DMS 273 treated with DMSO at 0.1 percent for 48 hours (cell line): ENCODE measurements at places on chromosomes 3 and 15.

GRCh38 chr3:193982258-193982659, 153.7 kb upstream of the HES1 start:
- DNase-seq = no peak

DNA sequence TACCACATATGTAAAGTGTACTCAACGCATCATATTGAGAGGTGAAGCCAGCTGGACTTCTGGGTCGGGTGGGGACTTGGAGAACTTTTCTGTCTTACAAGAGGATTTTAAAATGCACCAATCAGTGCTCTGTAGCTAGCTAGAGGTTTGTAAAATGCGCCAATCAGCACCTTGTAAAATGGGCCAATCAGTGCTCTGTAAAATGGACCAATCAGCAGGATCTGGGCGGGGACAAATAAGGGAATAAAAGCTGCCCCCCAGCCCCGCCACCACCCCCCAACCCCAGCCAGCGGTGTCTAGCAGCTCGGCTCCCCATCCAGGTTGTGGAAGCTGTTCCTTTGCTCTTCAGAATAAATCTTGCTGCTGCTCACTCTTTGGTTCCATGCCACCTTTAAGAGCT, 6.2 kb upstream of the IVD start:
- DNase-seq = no peak

GRCh38 chr3:145272684-145273083, 888.3 kb downstream of the PLOD2 start:
- no peak for DNase-seq

DNA sequence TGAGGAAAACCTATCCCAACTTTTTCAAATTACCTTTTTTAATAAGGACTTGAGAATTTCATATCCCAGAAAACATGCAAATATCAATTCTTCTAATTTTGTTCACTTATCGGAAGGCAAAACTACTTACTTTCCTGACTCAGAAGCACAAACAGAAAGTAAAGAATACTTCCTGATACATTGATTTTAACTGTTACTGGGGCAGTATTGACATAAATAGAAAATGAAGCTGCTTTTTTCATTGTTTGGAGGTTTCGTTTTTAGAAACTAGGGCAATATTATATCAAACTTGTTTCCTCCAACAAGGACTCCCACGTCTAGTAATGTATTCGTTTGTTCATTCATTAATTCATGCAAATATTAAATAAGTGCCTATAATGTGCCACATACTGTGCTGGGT, 19.1 kb downstream of the PAQR9 start:
- no peak for DNase-seq

DNA sequence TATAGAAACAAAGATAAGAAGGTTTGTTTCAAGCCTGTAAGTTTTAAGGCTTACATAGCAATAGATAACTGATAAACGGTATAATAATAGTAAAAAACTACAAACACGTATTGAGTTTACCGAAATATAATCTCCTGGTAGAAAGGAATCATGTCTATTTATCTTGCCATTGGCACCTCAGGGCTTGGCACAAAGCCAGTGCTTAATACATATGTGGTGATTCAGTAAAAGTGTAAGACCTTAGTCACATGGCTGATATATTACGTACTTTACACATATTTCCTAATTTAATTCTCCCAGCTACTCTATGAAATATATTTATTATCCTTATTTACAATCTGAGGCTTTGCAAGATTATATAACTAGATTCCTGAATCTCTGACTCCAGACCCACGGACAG, 32.0 kb upstream of the SLCO3A1 start:
- no peak for DNase-seq

- no peak for DNase-seq
Measured at GRCh38 chr15:101447561-101448071, 41.9 kb downstream of the PCSK6 start.

- DNase-seq = no peak
Measured at GRCh38 chr15:90001062-90001682, at the start of gene ZNF710. Gene ZNF710 (plus strand): TSS chr15:90001324. CDS start chr15:90067138, 65,814 bp downstream.

DNA sequence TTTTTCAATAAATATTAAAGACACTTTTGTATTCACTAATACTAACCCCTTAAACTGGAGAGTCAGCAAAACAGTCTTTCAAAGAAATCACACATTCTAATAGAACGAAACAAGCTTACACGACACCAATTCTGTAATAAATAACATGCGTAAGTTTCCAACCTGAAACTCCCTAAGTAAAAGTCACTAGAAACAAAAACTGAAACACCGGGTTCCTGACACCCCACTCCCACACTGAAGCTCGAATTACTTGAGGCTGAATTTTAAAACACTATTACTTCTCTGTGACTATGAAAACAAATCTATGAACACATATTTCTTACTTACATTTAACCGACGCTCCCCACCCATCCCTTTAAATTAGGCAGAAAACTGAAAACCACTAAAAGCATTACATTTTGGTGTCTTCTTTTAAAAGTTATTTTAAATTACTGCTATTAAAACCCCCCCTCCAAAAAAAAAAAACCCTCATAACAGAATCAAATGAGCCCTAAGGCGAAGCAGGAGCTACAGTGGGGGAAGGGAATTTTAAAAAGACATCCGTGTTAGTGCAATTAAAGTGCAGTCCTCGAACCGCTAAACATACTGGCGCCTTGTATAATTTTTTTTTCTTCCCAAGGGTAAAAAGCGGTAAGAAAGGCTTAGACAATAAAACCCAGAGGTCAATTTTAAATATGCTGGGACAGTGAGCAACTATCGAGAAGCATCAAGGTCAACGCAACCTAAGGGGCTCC, 878 bp downstream of the SPPL2A start:
- no peak for DNase-seq

GRCh38 chr15:68277603-68278344, at the start of gene FEM1B:
Gene FEM1B (plus strand): TSS chr15:68277745. CDS start chr15:68278418, 673 bp downstream.
- peak; percentile 71 for DNase-seq

DNA sequence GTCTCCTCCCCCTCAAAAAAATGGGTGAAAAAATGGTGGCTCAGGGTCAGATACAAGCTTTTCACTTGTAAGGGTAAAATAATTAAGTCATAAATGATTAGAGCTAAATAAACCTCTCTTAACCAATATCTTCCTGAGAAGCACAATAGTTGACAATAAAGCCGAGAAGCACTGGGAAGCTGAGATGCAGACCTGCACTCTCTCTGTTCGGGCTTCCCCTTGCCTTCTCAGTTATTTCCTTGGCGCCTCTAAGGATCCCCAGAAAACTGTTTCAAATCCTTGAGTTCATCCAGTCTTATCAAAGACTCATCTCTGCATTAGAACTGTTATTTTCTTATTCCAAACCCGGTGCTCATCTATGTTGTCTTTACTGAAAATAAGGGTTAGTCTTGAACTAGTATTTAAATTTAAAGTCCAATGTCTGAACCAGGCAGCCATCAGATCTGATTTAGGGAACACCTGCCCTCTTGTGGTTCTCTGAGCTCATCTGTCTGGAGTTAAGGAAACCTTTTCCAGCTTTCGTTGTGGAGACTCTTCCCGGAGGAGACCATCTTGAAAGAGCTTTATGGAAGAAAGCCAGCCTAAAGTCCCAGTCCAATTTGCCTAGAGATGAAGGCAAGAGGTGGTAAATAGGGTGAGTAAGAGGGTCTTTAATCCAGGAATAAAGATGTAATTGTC, 256.4 kb upstream of the MCTP2 start:
- no peak for DNase-seq

- no peak for DNase-seq
Measured at GRCh38 chr3:69791106-69791505, 51.8 kb downstream of the MITF start.

DNA sequence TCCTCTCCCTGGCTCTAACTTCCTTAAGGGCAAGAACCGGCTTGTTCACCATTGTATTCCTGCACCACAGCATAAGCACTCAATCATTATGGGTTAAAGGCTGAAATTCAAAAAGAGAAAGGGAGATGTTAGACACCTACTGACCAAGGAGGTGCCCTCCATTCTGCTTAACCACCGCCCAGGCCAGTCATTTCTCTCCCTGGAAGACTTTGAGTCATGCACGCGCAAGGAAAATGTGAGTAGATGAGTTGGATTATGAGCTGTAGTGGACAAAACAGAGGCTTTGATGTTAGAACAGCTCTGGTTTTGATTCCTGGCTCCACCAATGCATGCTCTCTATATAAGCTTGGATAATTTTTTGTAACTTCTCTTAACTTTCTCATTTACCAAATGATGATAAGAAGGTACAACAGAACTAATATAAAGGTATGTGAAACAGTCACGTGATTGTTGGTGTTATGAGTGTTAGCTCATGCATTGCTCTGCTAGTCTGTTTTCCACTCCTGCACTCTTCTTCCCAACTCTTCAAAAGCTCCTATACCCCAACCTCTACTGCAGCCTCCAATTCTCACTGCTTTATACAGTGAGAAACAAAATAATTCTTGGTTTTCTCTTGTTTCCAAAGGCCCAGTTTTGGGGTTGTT, 148.4 kb upstream of the ATP11B start:
- DNase-seq = no peak

DNA sequence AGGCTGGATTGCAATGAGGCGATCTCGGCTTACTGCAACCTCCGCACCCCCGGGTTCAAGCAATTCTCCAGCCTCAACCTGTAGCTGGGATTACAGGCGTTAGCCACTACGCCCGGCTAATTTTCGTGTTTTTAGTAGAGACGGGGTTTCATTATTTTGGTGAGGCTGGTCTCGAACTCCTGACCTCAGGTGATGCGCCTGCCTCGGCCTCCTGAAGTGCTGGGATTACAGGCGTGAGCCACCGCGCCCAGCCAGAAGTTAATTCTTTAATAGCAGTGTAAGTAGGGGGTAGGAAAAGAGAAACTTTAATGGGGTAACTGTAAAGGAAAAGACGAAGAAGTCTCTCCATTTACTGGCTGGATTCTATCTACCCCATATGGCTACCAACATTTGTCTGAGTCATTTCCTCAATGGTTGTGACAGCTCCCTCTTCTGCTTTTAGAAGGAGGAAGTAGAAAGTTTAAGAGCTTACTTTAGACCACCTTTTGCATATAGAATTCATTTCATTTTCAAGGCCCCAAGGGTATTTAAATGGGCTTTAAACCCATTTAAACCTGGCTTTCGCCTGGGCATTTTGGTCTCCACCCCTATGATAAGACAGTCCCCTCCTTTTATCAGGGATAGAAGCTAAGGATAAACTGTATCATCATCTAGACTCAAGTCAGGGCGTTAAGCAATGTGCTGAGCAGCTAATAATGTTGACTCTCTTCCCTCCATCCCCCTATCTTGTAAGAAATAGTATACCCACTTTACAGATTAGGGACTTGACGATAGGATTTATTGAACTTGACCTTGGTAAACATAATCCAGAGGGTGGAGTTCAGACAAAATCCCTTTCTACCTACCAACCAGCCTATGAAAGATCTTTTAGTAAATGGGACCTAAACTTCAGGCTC, 1.1 kb upstream of the CDV3 start:
- no peak for DNase-seq

- no peak for DNase-seq
Measured at GRCh38 chr15:86054338-86054737, 25.3 kb upstream of the AGBL1 start.

DNA sequence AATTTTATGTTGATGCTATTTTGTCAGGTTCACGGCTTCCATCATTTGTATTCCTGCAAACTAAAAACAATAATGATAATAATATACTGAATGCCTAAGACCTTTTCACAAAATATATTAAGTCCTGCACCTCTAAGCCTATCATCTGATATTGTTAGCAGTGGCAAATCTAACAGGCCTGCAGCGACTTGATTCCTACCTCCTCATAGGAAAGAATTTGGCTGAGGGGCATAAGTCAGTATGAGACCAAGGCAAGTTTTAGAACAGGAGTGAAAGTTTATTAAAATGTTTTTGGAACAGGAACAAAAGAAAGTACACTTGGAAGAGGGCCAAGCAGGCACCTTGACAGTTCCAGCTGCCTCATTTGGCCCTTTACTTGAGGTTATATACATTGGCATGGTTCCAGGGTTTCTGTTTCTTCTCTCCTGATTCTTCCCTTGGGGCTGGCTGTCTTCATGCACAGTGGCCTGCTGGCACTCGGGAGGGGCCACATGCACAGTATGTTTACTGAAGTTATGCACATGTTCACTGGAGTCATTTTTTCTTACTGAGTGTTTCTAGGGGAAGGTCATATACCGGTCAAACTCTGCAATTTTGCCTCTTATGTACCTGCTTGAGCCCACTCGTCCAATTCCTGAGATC, 418.1 kb downstream of the EPHA6 start:
- no peak for DNase-seq
